Occipital lobe (tissue), 3 donors: ENCODE measurements at places on chromosomes 12 and 14.

DNA sequence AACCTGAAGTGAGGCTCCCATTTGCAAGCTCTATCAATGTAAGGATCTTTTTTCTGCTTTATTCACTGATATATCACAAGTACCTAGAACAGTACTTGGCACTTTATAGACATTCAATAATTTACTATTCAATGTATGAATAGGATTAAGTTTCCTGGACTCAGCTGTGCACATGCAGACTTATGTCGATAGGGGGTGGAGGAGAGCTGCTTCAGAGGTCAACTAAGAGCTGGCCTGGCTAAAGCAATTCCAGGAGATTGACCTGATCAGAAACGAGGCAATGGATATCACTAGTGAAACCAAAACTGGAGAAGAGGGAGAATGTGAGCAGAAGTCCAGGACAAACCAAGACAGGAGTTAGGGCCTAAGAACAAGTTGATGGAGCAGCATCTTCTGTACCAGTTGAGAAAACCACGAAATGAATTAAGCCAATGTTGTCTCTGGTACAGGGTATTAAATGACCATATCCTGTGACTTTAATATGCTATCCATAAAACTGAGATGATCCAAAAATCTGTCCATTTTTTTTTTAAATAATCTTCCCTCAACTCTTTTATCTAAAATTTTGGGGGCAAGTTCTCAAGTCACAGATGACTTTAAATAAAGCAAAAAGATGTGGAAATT is 169.2 kb downstream of the PIK3C2G start:
- no peak for DNase-seq

DNA sequence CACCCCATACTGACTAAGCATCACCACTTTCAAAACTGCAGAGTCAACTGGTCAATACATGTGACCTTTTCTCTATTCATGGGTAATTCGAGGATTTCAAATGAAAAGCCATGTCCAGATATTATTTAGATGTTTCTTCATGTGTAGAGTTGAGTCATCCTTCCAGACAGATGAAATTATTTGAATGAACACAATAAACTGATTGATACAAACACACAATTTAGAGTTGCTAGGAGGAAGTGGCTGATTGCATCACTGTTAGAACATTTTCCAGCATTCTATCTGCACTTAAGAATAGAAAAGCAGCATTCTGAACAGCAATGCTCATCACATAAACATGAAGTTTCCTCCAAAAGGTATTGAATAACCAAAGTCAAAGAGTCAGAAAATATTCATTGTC is 273.5 kb upstream of the SOX5 start:
- no peak for DNase-seq

DNA sequence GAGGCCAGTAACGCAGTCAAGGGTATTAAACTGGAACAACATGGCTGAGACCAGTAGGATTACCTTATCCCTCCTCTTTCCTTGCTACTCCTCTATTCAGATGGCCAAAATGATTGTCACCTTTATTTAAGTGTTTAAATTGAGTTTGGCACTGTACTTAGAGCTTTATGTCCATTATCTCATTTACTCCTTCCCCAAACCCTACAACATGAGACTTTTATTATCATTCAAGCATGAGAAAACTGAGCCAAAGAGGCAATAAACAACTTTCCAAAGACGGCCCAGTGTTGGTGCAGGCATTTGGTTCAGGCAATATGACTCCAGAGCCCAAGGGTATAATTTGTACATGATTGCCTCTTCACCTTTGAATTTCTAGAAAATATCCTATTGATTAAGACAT is 370.9 kb upstream of the KITLG start:
- DNase-seq = no peak

DNA sequence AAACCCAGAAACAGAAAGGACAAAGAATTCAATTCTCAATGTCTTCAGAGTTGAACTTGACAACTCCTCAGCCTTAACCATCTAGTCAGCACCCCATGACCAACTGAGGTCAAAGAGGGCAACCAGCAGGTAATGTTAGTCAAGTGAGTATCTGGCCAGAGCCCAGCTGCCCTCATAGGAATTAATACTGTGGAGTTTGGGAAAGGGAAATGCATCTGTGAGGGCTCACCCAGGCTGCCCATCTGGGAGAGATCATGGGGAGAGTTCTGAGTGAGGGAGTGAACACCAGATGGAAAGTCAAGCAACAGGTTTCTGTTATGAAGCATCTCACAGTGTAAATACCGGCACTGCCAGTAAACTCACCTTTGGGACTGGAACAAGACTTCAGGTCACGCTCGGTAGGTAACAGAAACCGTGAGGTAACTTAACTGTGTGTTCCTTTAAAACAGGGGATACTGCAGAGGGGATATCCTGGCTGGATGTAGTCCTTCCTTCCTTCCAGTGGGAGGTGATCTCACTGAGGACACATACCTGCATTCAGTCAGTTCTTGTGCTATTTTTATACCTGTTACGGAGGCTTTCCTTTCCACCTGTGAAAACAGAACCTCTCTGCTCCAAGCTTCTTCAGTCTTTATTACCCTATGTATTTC is 94.4 kb downstream of the DAD1 start:
- no peak for DNase-seq

DNA sequence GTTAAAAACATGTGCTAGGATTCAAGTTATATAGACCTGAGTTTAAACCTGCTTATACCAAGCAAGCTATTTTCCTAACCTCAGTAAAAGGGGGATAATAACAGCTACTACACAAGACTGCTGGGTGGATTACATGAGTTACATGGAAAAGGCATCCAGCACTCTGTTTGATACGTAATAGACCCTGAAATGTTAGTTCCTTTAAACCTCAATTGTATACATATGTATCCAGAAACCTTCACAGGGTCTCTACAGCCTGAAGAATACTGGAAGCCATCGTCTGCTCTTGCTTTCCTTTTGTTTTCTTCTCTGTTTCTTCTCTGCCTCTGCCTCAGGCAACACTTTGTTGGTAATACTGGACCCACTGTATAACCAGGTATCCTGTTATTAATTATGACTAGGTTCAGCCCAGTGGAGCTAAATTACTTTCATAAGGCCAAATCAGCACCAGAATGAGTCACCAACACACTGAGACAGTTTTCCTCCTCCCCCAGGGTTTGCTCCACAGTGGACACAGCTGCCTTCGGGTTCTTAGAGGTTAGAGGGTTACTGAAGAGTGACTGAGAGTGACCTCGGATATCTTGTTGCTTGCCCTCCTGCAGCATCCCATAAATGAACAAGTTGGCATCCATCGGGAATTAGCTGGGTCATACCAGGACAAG is 127.1 kb downstream of the CAPZA3 start:
- no peak for DNase-seq

- DNase-seq = no peak
These were observed 6.6 kb downstream of the NCKAP5L start for GRCh38 chr12:49821373-49822287.

- no peak for DNase-seq
These were observed 67.7 kb downstream of the RBM19 start for GRCh38 chr12:113898466-113898865.

DNA sequence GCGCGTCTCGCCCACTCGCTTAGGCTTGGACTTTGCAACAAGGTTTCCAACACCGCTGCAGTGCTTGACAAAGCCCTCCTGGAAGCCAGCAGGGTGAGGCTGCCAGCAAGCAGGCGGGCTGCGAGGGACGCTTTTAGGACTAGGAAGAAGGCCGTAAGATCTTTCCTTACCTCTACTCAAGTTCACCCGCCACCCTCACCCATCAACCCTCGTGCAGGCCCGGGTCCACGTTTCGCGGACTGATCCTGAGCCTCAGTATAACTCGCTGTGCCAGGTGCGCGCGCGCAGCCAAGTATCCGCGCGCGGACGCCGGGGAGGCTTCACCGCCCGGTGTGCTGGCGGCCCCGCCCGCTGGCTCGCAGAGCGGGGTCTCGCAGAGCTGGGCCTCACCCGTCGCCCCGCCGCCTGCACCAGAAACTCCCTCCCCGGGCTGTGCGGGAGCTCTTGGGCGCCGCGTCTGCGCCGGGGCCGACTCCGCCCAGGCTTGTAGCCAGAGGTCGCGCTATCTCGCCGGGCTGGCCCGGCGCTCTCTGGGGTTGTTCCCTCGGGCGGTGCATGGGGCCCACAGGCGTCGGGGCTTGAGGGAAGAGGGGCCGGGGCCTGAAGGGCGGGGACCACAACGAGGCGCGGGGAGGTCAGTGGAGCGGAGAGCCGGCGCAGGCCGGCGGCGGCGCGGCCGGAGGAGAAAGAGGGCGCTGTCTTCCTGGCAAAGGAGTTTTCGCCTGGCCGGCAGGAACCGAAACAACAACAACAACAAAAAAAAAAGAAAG is 7.6 kb upstream of the SIX1 start:
- no peak for DNase-seq

GRCh38 chr14:44941591-44941990 is 20.2 kb downstream of the KLHL28 start:
- no peak for DNase-seq

DNA sequence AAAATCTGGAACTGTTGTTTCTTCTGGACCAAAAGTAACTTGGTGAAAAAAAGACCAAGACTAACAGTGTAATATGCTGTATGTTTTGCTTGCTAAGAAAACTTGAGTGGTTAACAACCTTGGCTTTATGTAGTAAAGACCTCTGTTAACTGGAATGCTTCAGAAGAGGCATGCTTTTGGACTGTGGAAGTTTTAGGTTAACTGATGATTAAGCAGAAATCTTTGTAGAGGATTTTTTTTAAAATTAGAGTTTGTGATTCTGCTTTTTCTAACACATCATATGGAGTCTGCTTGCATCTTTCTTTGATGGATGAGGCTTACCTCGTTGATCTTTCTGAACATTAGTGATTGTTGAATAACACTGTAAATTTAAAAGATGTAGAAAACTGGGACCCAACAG is 17.5 kb downstream of the PELI2 start:
- no peak for DNase-seq

DNA sequence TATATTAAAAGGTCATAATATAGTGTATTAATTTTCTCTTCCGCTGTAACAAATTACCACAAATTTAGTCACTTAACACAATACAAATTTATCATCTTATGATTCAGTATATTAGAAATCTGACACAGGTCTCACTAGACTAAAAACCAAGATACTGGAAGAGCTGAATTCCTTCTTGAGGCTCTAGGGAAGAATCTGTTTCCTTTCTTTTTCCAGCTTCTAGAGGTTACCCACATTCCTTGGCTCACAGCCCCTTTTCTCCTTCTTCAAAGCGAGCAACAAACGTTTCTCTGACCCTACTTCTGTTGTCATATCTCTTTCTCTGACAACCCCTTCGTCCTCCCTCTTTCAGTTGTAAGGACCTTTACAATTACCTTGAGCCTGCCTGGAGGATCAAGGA is 43.4 kb upstream of the AMN1 start:
- no peak for DNase-seq

DNA sequence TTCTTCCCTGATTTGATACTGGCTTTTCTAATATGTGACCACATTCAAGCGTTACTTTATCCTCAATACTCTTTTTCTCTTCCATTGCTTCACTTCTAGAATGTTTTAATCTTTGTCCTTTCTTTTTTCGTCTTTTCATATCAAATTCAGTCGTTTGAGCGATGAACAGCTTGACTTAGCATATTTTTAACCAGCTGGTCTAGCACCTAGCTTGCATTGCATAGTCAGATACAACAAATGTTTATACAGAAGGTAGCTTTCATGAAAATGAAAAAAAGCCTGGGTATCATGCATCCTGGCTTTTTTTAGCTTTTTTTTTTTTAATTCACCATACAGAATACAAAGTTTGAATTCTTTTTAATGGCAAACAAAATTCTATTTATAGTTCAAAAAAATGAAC is 1.2 kb downstream of the SOX5 start:
- DNase-seq = no peak

- no peak for DNase-seq
These were observed 14.1 kb downstream of the FBXW8 start for GRCh38 chr12:116924558-116925453.

GRCh38 chr14:55327179-55327578 is 56.0 kb downstream of the FBXO34 start:
- DNase-seq = no peak

GRCh38 chr14:88919502-88919901 is 95.1 kb downstream of the TTC8 start:
- no peak for DNase-seq

- no peak for DNase-seq
These were observed 94.1 kb downstream of the FSCB start for GRCh38 chr14:44412858-44413569.

- no peak for DNase-seq
These were observed 333.9 kb downstream of the ZFP36L1 start for GRCh38 chr14:68458840-68459469.

- DNase-seq = no peak
These were observed 22.7 kb upstream of the CORO1C start for GRCh38 chr12:108753976-108754375.

GRCh38 chr12:116538682-116539305 is 20.4 kb upstream of the MAP1LC3B2 start:
- DNase-seq = no peak

GRCh38 chr12:12874029-12874428 is 17.3 kb upstream of the GPRC5A start:
- no peak for DNase-seq

DNA sequence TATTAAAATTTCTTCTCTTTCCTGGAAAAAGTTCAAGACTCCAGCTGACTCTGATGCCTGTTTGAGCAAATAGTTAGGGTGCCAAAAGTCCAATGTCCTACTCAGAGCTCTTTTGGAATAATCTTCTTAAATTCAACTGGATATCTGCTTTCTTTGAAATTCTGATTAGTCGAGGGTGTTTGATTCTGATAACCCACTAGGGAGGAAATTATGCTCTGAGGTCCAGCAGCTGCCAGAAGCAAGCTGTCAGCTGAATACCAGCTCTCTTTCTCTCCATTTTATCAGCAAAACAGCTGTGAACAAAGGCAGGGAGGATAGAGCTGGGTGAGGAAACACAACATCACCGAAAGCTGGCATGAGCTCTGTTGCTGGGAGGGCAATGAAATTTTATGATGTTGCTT is 141.5 kb downstream of the CAND1 start:
- DNase-seq = no peak

GRCh38 chr12:77407931-77408330 is 342.6 kb upstream of the E2F7 start:
- DNase-seq = no peak

DNA sequence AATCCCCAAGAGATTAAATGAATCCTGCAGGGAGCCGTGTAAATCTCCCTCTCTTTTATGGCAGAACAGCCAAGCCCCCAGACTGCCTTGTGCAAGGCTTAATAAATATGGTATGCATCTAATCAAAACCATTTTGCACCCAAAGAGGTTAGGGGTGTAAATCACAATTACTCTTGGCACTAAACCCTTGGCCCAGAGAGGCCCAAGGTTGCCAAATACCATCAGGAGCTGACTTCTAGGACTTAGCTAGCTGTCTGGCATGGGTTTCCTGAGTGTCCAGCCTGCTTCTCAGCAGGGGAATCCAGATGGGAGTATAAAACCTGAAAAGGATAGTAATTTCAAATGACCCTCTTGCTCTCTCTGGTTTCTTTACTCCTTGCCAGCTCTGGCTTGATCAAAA is 610.4 kb downstream of the MED13L start:
- no peak for DNase-seq

- DNase-seq = no peak
These were observed 71.9 kb upstream of the GNPNAT1 start for GRCh38 chr14:52863334-52863700.

GRCh38 chr14:99359906-99360305 is 87.9 kb upstream of the BCL11B start:
- no peak for DNase-seq
